ENCODE measurements at places on chromosomes 12 and 14. TPM values are rescaled to one million over a fixed set of nuclear protein-coding genes. Genes with fewer than 3 reads are reported as not detected.
A peak's percentile ranks its signal among the peaks of the same experiment; 100 is the strongest.

DNA sequence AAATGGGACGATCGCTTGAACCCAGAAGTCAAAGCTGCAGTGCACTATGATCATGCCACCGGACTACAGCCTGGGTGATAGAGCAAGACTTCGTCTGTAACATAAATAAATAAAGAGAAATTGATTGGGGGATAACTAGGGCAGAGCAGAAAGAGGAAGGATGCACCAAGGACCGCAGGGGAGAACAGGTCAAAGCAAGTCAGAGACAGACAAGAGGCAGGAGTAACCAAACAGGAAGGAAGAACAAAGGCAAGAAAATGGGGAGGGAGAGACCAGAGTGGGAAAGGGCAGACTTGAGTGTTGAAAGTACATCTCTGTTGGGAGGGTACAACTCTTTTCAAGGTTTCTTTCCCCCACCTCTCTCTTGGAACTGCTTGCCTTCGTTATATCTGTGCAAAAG is 50.8 kb upstream of the ELK3 start:
- no peak for DNase-seq
- no peaks in the 10 kb centered on the region for H3K27me3 ChIP-seq
- H3K4me1 ChIP-seq: peaks cover 4% of the 10 kb centered on the region
- H3K36me3 ChIP-seq: no peaks in the 10 kb centered on the region
- H3K4me3 ChIP-seq: no peak overlapping the region

DNA sequence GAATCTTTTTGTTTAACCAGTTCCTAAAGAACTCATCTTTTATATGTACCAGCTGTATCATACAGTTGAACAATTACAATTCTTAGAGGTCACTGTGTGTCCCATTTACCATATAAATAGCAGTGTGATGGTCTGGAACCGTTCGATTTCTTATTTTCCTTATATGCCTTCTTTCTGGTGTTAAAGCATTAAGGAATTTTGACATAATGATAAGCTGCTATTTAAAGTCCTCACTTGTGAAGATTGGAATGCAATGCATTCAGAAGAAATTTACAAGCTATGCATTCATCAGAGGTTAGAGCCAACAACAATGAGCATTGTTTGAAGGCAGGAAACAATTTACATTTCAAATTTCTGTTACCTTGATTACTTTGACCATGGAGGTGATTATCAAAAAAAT is 80.0 kb upstream of the PRICKLE1 start:
- no peaks in the 10 kb centered on the region for H3K36me3 ChIP-seq
- DNase-seq: no peak
- H3K27ac ChIP-seq: no peak overlapping the region
- no peaks in the 10 kb centered on the region for H3K27me3 ChIP-seq
- H3K4me1 ChIP-seq: no peaks in the 10 kb centered on the region

The NRL gene
- total RNA-seq: 3.6 TPM

The PRPH gene
- 2.7 TPM for total RNA-seq

The A2M gene
- 2,674 TPM for total RNA-seq

The INSM2 gene
- total RNA-seq: 0.12 TPM

- H3K27me3 ChIP-seq: no peaks in the 10 kb centered on the region
- no peak for DNase-seq
- H3K4me1 ChIP-seq: no peaks in the 10 kb centered on the region
Observed at GRCh38 chr12:76236640-76237039, 111.6 kb downstream of the BBS10 start.

DNA sequence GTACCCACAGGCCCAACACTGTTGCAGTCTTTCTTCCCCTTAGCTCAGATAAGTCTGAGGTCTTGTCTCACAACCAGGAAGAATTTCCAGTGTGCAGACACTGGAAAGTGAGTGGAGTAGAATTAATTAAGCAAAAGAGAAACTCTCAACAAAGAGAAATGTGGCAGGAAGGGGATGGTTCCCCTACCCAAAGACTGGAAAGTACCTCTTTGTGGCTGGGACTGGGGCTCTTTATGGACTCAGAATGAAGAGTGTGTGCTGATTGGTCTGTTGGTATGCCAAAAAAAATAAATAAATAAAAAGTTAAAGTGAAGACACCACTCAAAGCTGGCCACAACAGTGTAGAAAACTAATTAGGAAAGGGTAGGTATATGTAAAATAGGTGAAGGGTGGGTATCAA is 26.4 kb downstream of the GLIPR1L1 start:
- no peak overlapping the region for H3K4me3 ChIP-seq
- no peak overlapping the region for H3K27ac ChIP-seq
- DNase-seq: no peak
- H3K27me3 ChIP-seq: no peaks in the 10 kb centered on the region
- H3K36me3 ChIP-seq: no peaks in the 10 kb centered on the region

DNA sequence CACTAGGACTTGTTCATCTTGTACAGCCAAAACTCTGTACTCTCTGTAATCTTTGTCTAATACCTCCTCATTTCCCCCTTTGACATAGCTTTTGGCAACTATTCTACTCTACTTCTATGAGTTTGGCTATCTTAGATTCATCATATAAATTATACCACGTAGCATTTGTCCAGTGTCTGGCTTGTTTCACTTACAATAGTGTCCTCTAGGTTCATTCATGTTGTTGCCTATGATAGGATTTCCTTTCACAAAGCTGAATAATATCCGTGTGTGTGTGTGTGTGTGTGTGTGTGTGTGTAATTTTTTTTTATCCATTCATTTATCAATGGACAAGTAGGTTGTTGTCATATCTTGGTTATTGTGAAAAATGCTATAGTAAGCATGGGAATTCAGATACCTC is 209.5 kb downstream of the KCNC2 start:
- no peak overlapping the region for H3K27ac ChIP-seq
- no peaks in the 10 kb centered on the region for H3K4me1 ChIP-seq
- no peaks in the 10 kb centered on the region for H3K36me3 ChIP-seq
- no peak overlapping the region for H3K4me3 ChIP-seq

GRCh38 chr12:70695361-70696023 is 58.3 kb upstream of the PTPRB start:
- no peaks in the 10 kb centered on the region for H3K36me3 ChIP-seq
- H3K27ac ChIP-seq: no peak overlapping the region
- H3K4me1 ChIP-seq: no peaks in the 10 kb centered on the region
- no peak overlapping the region for H3K4me3 ChIP-seq

DNA sequence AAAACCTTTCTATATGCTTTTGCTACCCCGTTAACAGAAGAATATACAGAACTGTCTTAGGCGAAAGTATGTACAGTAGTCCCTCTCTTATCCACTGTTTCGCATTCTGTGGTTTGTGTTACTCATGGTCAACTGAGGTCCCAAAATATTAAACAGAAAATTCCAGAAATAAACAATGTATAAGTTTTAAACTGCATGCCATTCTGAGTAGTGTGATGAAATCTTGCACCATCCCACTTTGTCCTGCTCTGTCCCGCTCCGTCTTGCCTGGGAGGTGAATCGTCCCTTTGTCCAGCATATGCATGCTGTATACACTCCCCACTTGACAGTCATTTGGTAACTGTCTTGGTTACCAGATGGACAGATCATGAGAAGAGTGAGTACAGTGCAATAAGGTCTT is 70.1 kb upstream of the STRN3 start:
- no peaks in the 10 kb centered on the region for H3K27me3 ChIP-seq
- H3K27ac ChIP-seq: no peak overlapping the region
- no peak overlapping the region for H3K4me3 ChIP-seq
- DNase-seq: no peak

DNA sequence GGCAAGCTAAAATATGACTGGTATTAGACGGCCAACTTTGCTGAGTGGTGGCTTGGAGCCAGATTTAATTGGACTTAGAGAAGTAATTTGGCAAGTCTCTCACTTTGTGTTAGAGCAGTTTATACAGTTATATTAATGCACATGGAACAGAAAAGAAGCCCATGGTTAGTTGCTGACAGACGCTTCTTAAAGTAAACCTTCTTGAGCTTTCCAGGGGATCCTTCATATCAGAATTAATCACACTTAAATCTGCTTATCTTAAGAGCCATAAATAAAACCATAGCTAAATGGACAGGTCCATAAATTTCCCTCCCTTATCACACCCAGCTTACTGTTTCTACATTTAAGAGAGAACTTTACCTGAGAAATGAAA is 9.6 kb downstream of the GSG1 start:
- DNase-seq: peak; percentile 89
- H3K4me3 ChIP-seq: no peak overlapping the region
- no peaks in the 10 kb centered on the region for H3K36me3 ChIP-seq
- peaks cover 4% of the 10 kb centered on the region for H3K4me1 ChIP-seq
- no peaks in the 10 kb centered on the region for H3K27me3 ChIP-seq
- H3K27ac ChIP-seq: no peak overlapping the region

GRCh38 chr12:59500915-59501314 is 94.9 kb upstream of the SLC16A7 start:
- H3K36me3 ChIP-seq: no peaks in the 10 kb centered on the region
- no peaks in the 10 kb centered on the region for H3K27me3 ChIP-seq
- H3K4me3 ChIP-seq: no peak overlapping the region
- H3K4me1 ChIP-seq: no peaks in the 10 kb centered on the region
- DNase-seq: no peak
- no peak overlapping the region for H3K27ac ChIP-seq

- H3K36me3 ChIP-seq: no peaks in the 10 kb centered on the region
- DNase-seq: no peak
Observed at GRCh38 chr12:107007411-107007810, 20.5 kb upstream of the MTERF2 start.

The BEST3 gene
- total RNA-seq: 0.52 TPM

DNA sequence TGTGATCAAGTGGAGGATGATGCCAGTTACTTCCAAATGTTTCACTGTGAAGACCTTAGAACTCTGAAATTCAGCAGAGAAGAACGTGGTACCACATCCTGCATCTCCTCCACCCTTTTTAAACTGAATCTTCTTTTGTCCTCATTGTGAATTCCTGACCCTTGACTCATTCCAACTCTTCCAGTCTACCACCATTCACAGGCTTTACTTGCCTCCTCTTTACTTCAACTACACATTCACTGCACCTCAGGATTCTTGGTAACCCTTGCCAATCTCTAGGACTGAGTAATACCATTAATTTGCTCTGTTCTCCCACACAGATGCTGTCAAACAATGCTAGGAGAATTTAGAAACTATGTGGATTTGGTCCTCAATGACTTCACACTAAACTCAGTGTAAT is 37.3 kb downstream of the PPP1R12A start:
- no peaks in the 10 kb centered on the region for H3K36me3 ChIP-seq
- no peak for DNase-seq
- no peak overlapping the region for H3K27ac ChIP-seq

GRCh38 chr12:74620921-74621320 is 83.3 kb downstream of the ATXN7L3B start:
- no peaks in the 10 kb centered on the region for H3K36me3 ChIP-seq
- no peaks in the 10 kb centered on the region for H3K27me3 ChIP-seq
- DNase-seq: no peak

- no peak overlapping the region for H3K4me3 ChIP-seq
- no peaks in the 10 kb centered on the region for H3K36me3 ChIP-seq
- no peak for DNase-seq
- H3K4me1 ChIP-seq: peaks cover 4% of the 10 kb centered on the region
Observed at GRCh38 chr12:3172124-3173007, 95.2 kb downstream of the TSPAN9 start.

The ETFBKMT gene
- 3.8 TPM for total RNA-seq

The KRT81 gene
- 0.20 TPM for total RNA-seq

The TMEM179 gene
- 0.12 TPM for total RNA-seq

The RNASE8 gene
- not detected for total RNA-seq

DNA sequence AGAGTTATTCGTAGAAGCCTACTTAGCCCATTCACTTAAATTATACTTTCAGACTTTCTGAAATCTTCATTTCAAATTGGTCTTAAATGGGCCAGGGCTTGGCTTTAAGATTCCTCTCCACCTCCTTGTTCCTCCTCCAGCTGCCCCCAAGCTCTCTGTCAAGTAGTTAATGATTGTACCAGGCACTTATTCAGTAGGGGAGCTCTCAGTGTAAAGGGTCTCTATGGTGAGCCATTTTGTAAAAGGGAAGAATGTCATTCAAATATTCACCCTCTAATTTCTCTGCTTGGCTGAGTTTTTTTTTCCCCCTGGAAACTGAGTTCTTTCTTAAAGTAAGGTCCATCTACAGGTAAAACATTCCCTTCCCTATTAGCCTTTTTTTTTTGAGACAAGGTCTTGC is 96.6 kb downstream of the SUDS3 start:
- H3K4me3 ChIP-seq: no peak overlapping the region
- no peak overlapping the region for H3K27ac ChIP-seq
- no peaks in the 10 kb centered on the region for H3K27me3 ChIP-seq

- H3K27me3 ChIP-seq: no peaks in the 10 kb centered on the region
- no peaks in the 10 kb centered on the region for H3K36me3 ChIP-seq
Observed at GRCh38 chr14:76951166-76951565, 77.3 kb downstream of the IRF2BPL start.

DNA sequence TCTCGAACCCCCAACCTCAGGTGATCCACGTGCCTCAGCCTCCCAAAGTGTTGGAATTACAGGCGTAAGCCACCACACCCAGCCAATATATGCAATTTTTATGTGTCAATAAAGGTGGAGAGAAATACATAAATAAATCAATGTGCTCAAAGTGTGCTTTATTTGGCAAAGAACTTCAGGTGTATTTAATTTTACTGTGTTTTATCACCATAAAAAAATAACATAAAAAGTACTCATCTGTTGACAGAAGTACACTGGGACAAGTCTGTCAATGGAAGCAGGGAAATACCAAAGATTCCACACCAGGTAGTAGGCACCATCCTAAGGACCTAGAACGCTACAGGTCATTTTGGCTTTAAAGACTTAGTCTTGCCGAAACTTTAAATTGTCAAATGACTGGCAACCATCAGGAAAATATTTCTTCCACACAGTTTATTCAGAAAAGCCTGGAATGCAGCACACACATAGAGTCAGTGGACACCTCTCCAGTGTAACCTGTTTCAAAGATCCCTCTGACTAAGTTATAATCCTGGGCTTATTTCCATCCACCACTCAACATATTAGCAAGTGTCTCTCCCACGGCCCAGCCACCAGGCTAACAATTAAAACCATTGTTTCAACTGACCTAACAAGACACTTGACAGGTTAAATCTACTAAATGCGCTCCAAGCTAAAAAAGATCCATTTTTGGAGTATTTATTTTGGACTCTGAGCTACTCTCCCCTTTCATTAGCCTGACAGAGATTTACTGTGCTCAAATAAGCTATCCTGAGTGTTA is 4.2 kb downstream of the ERO1A start:
- H3K27me3 ChIP-seq: no peaks in the 10 kb centered on the region
- peaks cover 23% of the 10 kb centered on the region for H3K4me1 ChIP-seq
- DNase-seq: no peak

- H3K4me3 ChIP-seq: no peak overlapping the region
- H3K36me3 ChIP-seq: no peaks in the 10 kb centered on the region
- no peak overlapping the region for H3K27ac ChIP-seq
Observed at GRCh38 chr14:68160779-68161546, 341.4 kb downstream of the RAD51B start.

All from lung (tissue), 17 donors.